Esophagus squamous epithelium (tissue), 5 donors: ENCODE measurements at places on chromosomes 11 and 22.

- no peak for DNase-seq
These were observed 53.7 kb upstream of the DEPDC7 start for GRCh38 chr11:32962016-32962415.

GRCh38 chr11:72069787-72070251, 10.5 kb downstream of the NUMA1 start:
- no peak for DNase-seq

DNA sequence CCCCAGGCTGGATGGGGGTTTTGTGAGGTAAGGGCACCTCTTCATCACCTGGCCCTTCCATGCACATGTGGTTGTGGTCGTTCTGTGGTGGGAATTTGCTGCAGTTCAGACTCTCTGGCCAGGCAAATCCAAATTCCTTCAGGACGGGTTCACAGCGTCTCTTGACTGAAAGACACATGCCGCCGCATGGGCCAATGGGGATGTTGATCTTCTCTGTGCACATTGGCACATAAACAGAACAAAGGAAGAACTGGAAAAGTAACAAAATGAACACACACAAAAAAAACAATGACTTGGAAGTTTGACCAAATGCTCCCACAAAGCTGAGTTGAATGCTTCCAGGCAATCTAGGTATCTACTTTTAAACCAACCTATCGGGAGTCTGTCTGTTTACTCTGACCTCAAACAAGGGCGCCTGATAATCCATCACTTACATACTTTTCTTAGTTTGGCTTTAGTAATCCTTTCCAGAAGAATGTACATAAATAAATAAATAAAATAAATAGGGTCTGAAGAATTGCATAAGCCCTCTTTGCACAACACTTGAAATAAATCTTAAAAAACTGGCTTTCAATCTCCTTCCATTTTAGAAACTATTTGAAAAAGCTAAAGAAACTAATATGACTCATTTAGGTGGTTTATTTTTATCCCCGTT, 2.8 kb downstream of the FZD4 start:
- DNase-seq = no peak

DNA sequence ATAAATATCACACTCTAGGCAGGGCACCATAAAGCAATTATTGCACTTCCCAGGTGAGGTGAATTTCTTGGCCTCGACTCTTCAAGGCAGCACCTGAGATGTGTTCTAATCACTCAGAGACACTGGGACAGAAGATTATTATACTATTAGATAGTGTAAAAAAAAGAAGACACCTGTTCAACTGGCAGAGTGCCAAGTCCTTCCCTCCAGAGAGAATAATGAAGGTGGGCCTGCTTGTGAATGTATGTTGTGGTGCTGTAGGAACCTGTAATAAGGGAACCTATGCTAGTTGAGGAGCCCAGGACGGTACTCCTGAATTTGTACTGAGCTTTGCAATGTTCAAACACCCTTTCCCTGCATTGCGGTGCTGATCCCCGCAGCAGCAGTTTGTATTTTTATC, 107.5 kb downstream of the NXPE2 start:
- no peak for DNase-seq

GRCh38 chr22:26770624-26771023, 113.2 kb downstream of the MIAT start:
- no peak for DNase-seq

DNA sequence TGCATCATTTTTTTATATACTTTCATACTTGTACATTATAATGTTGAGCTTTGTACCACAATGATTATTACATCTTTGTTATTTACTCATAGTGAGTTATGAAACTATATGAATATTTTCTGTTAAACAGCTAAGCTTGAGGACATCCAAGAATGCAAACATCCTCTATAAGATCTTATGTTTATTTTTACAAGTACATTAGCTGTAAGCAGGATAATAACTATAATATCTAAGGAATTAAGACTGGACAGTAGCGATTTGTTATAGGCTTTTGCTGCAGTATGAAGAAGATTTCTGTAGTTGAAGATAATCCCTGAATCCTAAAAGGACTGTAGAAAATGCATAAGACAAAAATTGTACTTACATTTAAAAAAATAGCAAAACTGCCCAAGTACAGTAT, 176.0 kb downstream of the METTL15 start:
- no peak for DNase-seq

DNA sequence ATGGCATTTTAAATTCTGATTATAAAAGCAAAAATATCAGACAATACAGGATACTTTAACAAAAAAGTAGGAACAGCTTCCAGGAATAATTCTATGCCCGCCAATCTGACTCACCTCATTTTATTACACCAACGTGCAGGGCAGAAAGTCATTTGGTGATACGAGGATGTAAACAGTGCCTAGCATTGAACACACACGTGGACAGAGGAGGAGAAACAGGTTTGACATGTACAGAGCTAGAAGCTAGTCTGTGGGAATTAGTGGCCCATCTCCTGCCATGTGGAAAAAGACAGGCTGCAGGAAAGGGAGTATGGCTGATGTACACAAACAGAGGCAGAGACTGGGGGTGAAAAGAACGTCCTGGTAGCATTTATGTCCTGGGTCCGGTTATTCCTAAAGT, 9.0 kb upstream of the SPINDOC start:
- DNase-seq = no peak

DNA sequence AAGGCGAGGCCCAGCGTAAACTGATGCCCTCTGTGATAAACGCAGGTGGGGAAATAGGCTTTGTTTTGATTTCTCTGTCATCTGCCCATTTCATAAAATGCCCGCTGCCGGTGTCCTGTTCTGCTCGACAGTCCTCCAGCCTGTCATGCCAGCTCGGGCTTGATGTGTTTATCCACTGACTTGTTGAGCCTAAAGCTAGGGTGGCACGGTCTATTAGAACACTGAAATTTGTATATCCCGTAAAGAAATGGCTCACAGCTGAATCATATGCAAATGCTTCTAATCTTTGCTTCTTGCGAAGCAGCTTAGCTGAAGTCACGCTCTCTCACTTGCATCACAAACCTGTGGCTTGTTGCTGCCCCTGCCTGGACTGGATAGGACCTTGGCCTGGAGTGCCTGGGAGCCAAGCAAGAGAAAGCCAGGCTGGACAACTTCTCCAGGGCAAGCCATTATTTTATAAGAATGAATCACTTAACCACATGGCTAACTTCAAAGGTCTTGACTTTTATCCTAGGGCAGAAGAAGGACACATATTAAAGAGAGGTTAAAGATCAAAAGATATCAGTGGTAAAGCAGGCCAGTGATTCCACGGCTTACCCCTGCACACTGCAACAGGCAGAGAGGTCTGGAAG, 33.1 kb downstream of the EHF start:
- no peak for DNase-seq

- no peak for DNase-seq
These were observed 2.7 kb upstream of the EIF3M start for GRCh38 chr11:32580967-32581366.

GRCh38 chr11:77183431-77183984, 55.5 kb downstream of the MYO7A start:
- no peak for DNase-seq

- DNase-seq = no peak
These were observed 31.6 kb upstream of the CAVIN3 start for GRCh38 chr11:6351782-6352382.
